ENCODE measurements at places on chromosomes 4 and X.

DNA sequence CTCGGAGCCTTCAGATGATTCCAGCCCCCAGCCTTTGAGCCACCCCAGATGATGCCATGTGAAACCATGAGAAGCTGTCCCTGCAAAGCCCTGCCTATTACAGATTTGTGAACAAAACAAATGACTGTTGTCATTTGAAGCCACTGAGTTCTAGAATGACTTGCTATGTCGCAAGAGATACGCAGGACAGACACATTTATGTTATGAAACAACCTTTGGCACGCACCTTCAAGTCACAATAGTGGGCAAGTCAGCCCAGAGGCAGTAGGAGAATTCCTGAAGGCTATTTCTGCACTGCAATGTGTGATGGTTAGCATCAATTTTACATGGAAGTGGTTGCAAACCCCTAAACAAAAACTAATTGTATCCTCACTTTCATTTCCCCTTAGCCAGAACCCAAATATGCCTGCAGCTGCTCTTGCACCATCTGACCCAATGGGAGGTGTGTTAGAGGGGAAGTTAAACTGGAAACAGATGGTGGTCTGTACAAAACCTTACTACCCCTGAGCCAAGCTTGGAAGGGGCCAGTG is 174.4 kb upstream of the ATP6AP2 start:
- no peak for DNase-seq

DNA sequence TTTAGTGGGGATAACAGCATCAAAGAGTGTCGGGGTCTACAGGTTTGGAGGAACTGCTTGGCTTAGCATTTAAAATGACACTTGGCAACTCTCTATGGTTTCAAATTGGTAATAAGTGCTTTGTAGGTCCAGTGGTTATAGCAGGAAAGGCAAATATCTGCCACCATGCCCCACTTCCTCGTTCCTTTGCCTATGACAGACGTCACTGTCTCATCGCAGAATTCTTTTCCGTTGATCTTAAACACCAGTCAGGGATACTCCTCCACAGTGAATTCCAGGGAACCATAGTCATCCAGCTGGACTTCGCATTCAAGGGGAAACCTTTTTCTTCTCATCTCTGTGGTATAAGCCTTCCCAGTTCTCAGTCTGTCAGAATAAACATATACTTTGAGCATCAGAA is 319.1 kb downstream of the GPAT3 start:
- no peak for DNase-seq

GRCh38 chr4:17511509-17511949 is 361 bp downstream of the QDPR start:
- peak; percentile 84 for DNase-seq

GRCh38 chrX:102345916-102346315 is 93.9 kb downstream of the NXF2B start:
- DNase-seq = no peak

DNA sequence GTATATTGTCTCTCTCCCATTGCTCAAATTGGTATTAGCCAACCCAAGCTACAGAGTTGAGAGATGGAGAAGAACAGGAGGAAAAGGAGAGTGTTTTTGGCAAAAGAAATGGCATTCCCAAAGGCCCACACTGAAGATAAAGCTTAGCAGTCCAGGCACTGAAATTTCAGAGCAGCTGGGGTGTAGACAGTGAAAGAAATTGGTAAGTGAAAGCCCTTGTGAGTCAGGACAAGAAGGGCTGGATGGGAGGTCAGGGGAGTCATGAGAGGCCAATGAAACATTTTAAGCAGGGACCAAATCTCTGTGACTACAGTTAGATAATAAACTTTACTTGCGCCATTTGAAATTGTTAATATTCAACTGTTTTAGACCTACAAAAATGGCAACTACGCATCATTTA is 177.7 kb downstream of the ADAMTS3 start:
- DNase-seq = no peak

DNA sequence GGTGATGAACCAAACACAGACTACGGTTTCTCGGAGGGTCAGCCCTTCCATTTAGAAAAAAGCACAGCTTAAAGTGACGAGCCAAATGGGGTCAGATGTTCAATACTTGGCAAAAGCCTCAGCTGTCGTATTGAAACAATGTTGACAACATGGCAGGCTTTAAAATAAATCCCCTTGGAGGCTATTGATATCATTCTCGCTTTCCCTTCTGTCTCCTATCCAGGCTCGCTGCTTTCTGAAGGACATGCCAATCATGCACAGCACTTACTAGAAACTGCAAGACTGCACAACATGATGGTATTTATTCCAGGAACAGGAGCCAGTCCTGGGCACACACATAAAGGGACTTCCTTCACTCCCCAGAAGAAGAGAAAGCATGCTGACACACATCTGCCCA is 137.9 kb downstream of the SLC7A11 start:
- DNase-seq = no peak

DNA sequence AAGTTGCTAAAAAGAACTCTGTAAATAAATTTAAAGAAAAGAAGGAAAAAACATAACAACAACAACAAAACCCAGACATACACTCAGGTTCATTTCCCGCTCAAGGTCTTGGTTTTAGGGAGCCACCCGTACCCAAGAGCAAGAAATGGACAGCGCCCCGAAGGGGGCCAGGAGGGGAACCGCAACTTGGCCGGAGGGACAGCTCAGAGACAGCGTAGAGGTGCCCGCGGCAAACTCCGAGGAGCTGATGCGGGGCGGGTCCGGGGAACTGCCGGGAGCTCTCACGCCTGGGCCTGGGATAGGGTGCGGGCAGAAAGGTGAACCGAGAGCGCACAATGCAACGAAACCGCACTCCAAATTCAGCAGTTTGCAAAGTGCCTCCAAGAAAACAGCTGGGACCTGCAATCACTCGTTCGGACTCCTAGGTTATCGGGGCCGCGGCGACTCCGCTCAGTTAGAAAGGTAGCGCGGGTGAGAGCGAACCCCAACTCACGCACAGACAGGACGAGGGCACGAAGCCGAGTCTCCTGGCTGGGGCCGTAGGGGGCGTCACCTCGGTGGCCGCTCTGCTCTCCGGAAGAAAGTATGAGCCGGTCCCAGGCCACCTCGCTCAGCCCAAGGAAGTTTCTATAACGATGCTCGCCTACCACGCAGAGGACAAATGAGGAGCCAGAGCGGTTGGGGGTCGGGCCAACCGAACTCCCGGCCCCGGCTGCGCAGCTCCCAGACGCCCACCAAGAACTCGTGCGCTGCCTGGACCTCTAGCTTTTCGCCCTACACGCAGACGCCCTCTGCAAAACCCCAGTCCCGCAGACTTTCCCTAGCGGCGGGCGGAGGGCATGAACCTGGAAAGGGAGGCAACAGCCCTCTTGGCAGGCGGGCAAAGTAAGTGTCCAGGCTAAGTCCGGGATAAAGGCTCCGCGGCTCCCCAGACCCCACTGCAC is 1.4 kb downstream of the NDNF start:
- DNase-seq = peak; percentile 80

GRCh38 chrX:39162322-39162735 is 361.1 kb downstream of the MID1IP1 start:
- DNase-seq = peak; percentile 16

DNA sequence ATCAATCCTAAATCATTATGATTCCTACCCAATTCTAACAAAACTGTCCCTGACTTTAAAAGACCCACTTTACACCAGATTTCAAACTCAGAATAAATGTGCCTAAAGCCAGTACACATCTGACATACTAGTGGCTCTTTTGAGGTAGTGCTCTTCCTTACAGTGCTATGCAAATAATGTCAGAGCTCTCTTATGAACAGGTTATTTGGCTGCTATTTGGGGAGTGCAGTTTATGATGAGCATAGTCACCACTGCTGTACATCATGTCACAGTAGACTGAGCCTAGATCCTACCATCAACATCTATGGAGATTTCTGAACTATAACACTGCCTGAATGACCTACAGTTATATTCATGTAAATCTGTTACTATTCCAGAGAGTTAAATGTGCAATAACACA is 50.4 kb upstream of the PAGE5 start:
- DNase-seq = no peak

DNA sequence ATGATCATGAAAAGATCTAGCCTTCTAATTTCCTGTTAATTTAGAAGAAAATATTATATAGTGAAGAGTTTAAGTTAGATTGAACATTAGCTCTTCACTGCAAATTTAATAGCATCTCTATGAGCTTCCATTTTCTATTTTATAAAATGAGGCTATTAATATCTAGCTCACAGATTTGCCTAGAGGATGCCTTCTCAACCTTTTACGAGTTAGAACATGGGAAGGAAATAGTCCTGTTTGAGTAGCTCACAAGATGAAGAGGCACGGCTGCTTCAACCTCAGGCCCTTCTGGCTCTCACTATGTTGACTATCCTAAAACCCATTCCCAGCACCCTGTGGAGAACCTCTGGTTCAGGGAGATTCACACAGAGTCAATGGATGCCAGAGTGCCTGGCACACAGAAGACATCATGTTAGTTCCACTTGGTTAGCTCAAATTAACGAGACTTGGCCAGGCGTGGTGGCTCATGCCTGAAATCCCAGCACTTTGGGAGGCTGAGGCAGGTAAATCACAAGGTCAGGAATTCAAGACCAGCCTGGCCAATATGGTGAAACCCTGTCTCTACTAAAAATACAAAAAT is 97.9 kb upstream of the GUCY1A1 start:
- DNase-seq = no peak

- no peak for DNase-seq
Observed at GRCh38 chr4:5894266-5894665, 1.4 kb upstream of the CRMP1 start.

DNA sequence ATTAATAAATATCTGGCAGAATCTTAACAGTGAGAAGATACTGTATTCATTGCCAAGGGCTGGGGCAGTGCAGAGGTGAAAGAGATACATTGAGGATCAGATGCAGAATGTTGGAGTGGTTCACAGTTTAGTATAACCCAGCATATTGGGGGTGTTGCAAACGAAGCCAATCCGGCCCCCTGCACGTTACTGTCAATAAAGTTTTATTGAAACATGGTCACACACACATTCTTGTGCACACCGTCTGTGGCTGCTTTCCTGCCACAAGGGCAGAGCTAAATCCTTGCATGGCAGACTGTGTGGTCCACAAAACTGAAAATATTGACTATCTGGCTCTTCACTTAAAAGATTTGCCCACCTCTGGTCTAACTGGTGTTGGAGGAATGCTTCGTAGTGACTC is 119.7 kb downstream of the SHOX start:
- no peak for DNase-seq

DNA sequence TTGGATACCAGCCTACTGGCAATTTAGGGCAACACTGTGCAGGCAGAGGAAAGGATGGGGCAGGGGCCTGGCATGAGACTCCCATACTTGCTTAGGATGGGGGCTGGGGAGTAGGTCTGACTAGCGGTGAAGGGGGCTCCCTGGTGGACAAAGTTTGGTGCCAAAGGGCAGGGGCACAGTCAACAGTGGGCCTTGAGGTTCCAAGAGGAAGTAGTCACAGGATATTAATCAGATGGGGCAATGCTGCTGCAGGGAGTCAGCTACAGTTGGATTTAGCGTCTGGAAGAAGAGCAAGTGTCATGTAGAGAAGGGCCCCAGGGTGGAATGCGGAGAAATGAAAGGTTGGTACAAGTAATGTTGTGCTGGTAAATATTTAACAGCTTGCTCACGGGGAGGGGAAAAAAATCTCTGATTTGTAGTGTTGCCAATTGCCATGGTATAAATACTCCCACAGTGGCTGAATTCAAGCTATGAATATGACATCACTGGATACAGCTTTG is 139.4 kb downstream of the PJA1 start:
- no peak for DNase-seq

DNA sequence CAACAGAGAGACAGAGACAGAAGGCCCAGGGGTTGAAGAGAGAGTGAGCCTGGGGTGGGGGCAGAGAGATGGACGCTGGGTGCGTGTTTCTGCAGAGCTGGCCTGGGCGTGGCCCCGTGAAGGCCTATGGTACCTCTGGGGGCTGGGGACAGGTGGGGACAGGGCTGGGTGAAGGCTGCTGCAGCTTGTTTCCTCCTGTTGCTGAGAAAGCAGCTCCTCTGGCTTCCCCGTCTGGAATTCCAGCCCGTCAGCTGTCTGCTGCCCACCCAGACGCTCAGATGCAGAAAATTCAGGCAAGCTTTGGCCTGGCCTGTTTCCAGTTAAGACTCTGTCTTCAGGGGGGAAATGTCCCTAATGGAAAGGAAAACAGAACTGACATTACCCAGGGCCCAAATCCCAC is 76.8 kb upstream of the PSAPL1 start:
- no peak for DNase-seq

DNA sequence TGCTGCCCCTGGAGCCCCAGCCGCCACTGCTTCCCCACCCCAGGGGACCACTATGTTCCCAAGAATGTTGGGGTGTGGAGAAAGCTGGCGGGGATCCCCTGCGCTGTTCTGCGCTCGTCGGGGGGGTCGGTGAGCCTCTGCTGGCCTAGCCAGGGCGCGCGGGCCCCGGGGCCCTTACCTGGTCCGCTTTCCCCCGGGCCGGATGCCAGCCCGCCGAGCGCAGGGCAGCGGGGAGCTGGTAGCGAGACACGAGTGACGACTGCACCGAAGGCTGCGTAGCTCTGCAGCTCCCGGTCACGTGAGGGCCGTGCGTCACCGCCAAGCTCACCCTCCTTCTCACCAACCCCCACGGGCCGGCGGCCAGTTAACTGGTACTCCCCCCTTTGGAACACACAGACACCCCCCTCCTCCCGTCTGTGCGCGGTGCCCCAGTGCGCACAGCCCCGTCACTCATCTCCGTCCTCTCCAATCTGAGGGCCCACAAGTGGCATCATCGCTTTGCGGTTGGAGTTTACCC is at the start of gene BEX1:
Gene BEX1, minus strand, starts transcription at position 254 of the 517 bp plus-strand sequence. CDS start 897 bp downstream, outside the sequence.
- DNase-seq = peak; percentile 95

- DNase-seq = no peak
Observed at GRCh38 chrX:149908308-149908707, 21.1 kb upstream of the HSFX4 start.

DNA sequence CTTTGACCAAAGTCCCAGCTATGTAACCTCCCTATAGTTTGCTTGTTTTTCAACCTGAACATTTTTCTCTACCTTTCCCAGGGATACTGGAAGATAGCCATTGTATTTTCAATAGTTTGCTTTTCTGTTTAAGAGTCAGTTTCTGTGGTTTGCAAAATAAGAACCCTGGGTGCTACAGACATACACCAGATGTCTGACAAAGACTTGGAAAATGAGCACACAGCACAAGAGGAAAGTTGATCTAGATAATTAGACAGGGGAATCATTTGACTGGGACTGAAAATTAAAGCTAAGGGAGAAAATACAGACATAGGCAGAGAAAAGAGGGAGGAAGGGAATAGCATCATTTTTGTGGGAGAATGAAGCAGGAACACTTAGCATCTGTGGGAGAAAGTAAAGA is 218.3 kb upstream of the CNKSR2 start:
- no peak for DNase-seq
